ENCODE measurements at places on chromosomes 7 and 10.
A peak's percentile ranks its signal among the peaks of the same experiment; 100 is the strongest.

DNA sequence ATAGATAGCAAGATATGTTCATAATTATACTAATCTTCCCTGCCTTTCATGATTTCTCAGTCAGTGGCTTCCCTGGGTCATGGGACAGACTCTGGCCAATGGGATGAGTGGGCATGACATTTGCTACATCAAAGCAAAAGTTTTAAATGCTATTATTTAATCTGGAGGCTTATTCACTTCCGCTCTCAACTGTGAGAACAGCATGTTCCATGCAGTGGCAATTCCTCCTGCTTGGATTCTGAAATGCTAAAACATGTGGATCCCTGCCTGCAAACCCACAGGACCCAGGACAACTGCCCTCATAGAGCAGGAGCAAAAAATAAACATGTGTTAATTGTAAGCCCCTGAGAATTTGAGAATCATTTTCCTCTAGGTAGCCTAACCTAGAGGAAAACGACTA lies 1412.4 kb upstream of the CELF2 start:
- no peak for DNase-seq

- no peak for DNase-seq
Measured at GRCh38 chr7:80950550-80950967, 31.7 kb upstream of the SEMA3C start.

- DNase-seq = no peak
Measured at GRCh38 chr7:1113548-1113885, 25.6 kb downstream of the GPER1 start.

- DNase-seq = no peak
Measured at GRCh38 chr7:50475340-50475739, 25.2 kb upstream of the FIGNL1 start.

GRCh38 chr10:132095403-132096113 lies 29.8 kb downstream of the JAKMIP3 start:
- DNase-seq = no peak

- DNase-seq = peak; percentile 46
Measured at GRCh38 chr7:137882261-137882668, 35.5 kb upstream of the DGKI start.

GRCh38 chr7:1062296-1063294 lies 18.2 kb downstream of the GPR146 start:
- no peak for DNase-seq

DNA sequence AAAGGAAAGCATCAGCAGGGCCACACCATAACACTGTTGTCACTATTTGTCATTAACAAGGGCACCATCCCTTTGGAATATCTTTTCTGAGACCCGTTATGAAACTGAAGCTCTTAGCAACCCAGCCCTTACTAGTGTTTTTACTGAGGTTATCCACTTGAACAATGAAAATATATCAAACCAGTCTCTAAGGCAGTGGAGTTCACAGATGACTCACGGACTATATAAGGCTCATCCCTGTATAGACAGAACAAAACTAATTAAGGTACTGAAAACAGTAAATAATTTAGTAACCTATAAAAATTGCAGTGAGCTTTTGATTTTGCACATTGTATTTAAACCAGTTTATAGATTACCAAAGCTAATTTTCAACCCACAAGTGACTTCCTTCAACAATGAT lies 196.0 kb downstream of the ELAPOR2 start:
- no peak for DNase-seq

GRCh38 chr10:72329290-72330068 lies 25.2 kb downstream of the DNAJB12 start:
- DNase-seq = no peak

DNA sequence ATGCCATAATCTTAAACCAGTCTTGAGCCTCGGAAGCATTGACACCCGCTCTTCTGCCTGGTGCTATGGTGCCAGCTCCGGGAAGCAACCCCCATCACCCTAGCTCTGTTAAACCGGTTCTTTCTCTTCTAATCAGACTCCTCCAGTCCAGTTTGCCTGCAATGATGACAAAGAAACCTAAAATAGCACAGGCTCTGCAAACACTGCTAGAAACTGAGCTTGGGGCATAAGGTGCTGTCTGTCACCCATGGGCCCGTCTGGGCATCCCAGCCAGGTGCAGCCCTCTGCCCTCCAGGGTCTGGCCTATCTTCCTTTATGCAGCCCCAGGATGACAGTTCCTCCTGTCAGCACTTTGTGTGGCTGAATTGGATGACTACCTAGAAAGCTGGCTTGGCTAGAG lies 14.2 kb upstream of the CAMK2G start:
- no peak for DNase-seq

GRCh38 chr10:117170244-117170643 lies 27.0 kb upstream of the KCNK18 start:
- no peak for DNase-seq

DNA sequence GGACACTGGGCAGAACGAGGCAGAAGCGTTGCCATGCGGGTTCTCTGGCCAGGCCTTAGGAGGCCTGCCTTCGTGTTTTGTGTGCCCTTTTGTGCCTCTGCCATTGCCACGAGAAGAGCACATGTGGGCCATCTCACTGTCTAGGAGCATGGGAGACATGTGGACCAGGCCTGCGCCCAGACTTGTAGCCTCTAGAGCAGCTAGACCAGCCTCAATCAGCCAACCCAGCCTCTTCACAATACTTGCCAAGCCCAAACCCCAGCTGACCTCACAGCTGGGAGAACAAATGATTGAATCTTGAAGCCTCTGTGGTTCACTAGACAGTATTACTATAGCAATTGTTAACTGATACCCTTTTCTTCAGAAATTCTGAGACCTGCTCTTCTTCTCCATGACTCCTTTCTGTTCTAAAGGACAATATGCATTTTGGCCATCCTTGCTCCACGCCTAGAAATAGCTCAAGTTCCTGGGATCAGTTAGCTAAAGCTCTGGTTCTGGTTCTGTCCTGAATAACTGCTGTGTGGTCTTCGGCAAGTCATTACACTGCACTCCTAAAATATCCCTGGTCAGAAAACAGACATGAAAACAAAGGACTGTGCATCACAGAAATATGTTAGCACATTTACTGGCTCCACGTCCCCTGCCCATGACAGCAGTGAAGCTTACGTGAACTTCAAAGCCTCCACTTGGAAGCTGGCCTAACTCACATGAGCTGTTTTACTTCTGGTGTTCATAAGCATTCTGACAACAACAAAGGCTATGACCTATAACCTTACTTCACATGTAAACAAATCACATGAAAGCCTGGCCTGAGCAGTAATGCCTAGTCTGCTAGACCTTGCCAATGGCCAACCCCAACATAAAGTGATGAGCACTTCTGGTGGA lies 72.3 kb upstream of the MKRN1 start:
- DNase-seq = no peak

DNA sequence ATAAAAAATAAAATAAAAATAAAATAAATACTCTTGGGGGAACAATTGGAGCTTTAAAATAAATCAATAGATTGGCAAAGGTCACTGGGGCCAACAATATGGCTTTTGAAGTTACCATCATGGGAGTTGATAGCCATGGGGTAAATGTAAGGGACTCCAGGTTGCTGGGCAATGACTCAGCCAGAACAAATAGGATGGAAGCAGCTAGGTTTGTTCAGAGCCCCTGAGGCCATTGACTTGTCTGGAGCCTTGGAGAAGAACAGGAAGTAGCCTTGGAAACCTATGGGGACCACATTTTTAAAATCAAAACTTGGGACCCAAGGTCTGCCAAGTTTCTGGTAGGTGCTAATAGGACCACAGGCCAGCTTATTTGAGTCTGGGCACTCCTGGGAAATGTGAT lies 20.2 kb upstream of the FRA10AC1 start:
- DNase-seq = no peak

DNA sequence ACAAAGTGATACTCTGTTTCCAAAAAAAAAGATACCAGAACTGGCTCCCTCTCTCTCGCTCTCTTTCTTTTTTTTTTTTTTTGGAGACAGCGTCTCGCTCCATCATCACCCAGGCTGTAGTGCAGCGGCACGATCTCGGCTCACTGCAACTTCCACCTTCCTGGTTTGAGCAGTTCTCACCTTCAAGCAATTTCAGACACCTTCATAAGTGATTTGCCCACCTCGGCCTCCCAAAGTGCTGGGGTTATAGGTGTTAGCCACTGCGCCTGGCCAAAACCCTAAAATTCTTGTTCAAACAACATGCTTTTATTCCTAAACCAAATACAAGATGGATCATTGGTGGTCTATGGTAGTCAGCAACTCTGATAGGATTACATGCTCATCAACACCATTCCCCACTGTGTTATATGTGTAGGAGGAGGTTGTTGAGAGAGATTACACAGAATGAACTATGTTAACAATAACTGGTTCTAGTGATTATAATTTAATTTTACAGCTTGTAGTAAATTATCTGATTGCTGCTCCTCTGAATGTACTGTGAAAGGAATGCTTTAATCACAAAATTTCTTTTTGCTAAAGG lies 15.5 kb downstream of the ACBD5 start:
- DNase-seq = no peak

DNA sequence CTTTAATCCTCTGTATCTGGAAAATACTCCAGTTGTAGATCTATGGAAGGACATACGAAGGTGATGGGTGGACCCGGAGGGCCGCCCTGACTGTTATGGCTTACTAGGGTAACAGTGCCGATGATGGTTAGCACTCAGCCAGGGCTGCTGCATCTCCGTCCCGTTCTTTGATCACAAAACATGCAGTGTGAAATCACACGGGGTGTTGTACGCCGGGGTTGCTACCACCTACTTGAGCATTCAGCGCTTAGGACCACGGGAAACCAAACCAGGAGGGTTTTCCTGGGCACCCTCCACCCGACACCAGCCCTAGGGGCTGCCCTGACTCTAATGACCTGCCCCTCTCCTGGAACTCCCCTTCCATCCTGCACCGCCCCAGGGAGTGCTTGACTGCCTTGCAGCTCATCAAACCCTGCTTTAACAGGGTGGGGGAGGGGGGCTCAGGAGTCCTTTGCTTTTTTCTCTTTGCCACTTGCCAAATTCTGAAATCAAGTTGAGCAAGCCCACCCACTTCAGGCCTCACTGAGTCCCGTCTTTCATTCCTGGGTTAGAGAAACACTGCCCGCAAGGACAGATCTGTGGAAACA lies 20.4 kb downstream of the ZNF775 start:
- DNase-seq = no peak

DNA sequence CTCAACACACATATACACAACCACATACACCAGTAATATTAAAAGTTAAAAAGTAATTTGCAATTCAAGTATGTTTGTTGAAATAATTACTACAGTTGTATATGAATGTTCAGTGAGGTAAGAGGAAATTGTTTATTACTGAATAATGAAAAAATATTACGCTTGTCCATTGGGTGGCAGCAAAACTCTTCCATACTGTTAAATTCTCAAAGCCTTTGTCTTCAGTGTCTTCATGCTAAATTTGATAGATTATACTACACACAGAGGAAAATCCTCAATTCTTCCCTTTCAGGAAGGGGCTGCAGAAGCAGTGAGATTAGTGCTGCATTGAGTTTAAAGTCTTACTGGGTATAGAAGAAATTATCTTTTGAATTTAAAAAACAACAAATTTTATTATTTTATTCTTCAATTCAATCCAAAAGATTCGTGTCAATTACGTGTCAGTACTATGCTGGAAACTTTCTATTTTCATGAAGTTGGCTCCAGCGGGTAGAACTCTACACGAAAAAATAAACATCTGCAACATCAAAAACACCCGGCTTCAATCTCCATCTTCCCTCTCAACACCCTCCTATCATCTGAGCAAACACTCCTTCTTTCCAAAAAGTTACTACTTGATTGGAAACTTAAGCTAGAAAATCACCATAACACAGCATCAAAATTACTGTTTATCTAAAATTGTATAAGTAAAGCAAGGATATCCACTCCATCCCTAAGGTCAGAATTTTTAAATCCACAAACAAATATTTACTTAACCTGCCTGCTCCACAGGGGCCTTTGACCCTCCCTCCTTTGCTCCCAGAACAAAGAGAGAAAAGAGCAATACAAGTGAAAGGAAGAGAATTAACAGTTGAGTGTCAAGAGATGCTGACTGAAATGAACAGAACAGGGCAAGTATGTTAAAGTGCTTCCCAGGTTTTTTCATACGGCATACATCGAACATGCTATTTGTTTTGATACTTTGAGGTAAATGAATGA lies 37.0 kb upstream of the TES start:
- DNase-seq = peak; percentile 50

DNA sequence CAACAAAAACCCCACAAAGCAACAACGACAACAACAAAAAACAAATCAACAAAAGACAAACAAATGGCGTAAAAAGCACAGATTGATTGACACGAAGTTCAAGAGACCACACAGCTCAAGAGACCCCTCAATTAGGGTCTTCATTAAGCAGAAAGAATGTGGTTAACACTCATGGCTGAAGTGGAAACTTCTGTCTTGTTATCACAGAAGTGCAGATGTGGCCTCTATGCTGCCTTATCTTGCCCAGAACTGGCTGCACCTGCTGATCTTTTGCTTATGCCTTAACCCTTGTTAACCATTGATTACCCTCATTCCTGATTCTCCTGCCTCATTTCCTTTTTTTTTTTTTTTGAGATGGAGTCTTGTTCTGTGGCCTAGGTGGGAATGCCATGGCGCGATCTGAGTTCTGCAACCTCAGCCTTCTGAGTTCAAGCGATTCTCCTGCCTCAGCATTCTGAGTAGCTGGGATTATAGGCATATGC lies 3.5 kb upstream of the DAGLB start:
- no peak for DNase-seq

- no peak for DNase-seq
Measured at GRCh38 chr10:78559661-78560340, 509.0 kb upstream of the ZMIZ1 start.

GRCh38 chr10:99895867-99896266 lies 113.4 kb downstream of the ABCC2 start:
- no peak for DNase-seq

GRCh38 chr7:37757563-37757962 lies 74.0 kb downstream of the GPR141 start:
- no peak for DNase-seq

GRCh38 chr7:36289833-36290661 lies 99.6 kb upstream of the ANLN start:
- DNase-seq = no peak

GRCh38 chr10:72808001-72808400 lies 85.5 kb upstream of the OIT3 start:
- DNase-seq = no peak

DNA sequence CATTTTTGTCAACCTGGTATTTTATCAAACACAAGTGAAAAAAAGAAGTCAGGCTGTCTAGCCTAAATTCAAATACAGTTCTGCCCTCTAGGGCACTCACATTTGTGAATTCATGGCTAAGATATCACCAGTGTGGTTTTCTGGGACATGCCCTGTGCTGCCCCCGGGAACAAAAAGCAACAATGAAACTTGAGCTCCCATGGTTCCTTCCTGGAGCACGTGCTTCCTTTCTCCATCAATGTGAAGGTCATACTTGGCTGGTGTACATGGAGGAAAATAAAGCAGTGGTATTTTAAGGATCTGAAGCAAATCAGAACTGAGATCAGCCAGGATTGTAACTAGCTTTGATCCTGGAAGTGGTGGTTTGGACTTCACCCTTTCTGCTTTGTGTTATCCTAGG lies 128.9 kb upstream of the FRMD4A start:
- no peak for DNase-seq

- DNase-seq = no peak
Measured at GRCh38 chr10:28980264-28980663, 302.9 kb downstream of the BAMBI start.

DNA sequence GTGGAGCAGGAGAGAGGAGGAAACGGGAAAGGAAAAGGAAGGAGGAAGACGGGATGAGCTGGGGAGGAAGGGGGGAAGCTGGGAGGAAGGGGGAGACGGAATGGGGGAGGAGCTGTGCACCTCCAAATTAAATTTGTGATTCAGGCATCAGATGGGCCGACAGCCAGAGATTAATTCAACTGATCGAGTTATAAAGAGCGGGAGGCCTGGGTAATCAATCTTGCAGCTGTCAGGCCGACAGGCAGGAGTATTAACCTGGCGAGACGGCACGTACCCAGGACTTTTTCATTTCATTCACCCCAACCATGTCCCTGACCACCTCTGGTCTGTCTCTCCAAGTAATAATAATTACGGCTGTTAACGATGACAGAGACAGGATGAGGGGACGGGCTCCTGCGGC lies 26.2 kb downstream of the KAZALD1 start:
- DNase-seq = no peak
